ENCODE measurements at places on chromosomes 4 and X.

GRCh38 chr4:137890812-137891211 lies 351.3 kb downstream of the SLC7A11 start:
- no peak for DNase-seq

DNA sequence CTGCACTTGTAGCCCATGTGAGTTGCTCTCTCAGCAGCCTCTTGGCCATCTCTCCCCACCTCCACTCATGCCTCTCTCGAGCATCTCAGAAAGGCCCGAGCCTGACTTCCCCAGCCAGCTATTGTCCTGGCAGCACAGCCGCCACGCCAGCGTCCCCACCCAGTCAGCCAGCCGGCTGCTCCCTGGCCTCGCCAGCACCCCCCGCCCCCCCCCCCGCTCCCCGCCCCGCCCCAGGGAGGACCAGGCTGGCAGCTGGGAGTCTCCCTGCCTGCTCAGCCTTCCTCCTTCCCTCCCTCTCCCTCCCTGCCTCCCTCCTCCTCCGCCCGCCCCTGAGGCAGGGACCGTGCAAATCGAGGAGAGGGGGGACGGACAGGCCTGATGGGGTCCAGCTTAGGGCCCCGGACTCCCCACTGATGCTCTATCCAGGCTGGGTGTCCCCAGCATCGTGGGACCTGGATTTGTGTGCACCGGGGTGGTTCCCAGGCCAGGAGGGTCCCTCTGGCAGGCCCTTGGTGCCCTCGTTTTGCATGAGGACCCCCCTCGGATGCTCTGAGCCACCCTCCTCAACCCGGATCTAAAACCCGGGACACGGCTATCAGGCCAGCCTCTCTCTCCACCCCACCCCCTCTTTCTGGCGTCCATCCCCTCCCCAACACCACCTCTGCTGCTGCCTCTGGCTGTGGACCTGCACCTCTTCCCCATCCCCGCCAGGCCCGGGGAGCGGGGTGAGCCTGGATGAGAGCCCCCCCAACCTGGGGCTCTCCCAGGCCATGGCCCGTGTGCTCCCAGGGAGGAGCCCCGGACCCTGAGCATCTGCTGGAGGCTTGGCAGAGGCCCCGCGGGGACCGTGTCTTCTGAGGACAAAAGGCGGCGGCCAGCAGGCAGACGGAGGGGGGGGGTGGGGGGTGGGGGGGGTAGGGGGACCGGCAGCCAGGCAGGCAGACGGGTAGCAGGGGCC lies at the start of gene GPR173:
GPR173 (plus strand) TSS at position 621 of the 958 bp plus-strand sequence. CDS start 27,833 bp downstream, outside the sequence.
- no peak for DNase-seq

DNA sequence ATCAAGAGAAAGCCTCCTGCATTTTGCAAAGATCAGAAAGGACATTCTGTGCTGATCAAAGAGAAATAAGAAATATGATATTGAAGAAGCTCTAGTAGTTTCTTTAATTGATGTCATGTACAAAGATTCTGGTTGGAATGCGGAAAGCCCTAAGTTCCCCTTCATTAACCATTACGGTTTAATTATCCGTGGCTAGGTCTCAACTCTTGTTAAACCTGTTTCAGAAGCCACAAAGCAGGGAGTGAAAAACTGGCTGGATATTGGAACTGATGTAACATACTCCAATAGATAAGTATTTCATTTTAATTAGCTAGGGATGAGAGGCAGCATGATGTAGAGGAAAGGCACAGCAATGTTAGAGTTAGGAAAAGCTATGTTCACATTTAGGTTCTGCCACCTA lies 55.7 kb downstream of the SPANXN3 start:
- DNase-seq: no peak

DNA sequence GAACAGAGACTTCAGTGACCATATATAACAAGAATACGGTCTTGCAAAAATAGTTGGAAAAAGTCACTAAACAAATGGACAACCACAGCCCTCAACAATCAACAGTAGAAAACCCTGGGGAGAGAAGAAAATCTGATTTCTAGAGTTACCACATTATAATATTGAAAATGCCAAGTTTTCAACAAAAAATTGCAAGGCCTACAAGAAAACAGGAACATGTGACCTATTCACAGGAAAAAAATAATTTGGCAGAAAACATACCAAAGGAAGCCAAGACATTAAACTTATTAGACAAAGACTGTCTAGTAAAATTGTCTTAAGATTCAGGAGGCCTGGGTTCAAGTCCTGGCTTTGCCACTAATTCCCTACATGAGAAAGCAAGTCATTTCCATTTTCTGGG lies 64.7 kb downstream of the ARHGEF9 start:
- DNase-seq: no peak

DNA sequence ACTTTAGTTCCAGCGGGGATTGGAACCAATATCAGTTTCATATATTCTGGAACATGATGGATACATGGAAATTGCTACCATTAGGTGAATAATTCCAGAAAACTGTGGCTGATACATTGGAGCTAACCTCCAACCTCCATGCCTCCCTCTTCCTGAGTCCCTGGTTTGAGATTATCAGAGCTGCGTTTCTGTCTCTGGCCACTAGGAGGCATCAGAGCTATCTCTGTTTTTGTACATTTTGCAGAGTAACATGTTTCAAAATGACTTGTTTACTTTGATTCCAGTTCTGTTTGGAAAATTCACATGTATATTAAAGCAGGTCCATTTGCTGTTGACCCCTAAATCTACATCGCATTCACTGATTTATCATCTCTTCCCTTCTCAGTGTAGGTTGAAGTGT lies 2.4 kb upstream of the RAB40AL start:
- DNase-seq: peak; percentile 7

DNA sequence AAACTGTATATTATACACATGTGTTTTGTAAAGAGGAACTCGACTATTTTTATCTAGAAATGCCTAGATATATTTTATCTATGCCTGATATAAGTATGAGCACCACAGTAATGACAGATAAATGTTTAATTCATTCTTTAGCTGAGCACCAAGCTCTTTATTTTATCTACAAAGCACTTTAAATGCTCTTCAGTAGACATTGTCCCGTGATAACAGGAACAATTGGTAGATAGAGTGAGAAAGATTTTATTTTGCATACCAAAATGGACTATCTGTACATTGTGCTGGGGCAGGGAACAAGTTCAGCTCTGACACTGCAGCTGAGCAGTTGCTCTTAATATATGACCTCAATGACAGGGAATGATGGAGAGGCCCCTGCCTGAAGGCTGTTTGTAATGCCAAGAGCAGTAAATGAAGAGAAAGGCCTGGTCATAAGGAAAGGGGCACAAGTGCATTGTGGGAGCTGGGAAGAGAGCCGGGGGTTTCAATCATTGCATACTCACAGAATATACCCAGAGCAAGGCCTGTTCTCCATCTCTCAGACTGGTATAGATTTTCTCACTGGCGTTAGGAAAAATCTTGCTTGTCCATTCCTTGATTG lies 57.3 kb downstream of the SEPTIN11 start:
- no peak for DNase-seq

DNA sequence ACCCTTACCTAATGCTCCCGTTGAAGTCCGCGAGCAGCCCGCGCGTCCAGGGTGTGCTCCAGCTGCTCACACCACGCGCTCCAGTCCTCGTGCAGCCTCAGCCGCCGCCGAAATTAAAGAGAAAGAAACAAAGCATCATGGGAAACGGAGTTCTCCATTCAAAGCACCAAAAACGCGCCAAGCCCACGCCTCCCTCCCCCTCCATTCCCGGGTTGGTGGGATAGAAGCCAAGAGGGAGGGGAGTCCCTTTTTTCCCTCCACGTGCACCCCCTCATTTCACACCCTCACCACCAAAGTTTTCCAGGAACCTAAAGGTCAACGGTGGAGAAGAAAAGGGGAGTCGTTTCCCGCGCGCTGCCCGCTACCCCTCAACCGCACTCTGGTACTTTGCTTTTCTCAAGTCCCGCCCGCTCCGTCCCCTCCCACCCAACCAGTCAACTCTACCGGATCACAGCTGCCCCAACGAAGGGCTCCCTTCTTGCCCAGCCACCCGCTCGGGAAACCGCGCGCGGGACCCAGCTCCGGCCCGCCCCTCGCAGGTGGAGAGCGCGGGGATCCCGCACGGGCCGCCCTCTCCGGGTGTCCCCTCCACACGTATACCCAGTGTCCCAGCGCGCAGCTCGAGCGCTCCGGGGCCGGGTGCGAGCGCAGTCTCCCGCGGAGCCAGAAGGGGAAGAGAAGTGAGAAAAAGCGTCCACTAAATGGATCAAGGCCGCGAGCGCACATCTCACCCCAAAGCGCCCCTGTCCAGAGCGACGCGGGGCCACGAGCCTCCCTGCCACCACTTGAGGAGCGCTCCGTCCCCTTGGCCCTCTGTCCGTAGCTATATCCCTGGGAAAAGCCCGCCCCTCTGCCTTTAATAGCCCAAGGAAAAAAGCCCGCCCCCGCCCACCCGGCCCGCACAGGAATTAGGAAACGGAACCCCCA lies 65.1 kb upstream of the CCDC160 start:
- DNase-seq: no peak

DNA sequence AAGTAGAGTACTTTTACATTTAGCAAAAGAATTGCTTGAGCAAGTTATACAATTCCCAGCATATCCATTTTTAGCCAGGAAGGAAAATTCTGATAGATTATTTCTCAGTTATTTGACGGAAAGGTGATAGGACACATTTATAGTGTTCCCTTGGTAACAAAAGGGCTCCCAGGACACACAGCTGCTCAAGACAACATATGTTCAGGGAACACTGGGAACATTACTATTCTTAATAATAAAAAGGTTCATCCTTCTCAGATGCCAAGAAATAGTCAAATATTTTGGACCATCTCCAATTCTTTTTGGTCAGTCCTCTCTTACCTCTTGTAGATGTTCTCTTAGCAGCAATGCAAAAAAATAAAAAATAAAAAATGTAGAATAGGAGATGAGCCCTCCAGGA lies 66.8 kb upstream of the SMAD1 start:
- no peak for DNase-seq

DNA sequence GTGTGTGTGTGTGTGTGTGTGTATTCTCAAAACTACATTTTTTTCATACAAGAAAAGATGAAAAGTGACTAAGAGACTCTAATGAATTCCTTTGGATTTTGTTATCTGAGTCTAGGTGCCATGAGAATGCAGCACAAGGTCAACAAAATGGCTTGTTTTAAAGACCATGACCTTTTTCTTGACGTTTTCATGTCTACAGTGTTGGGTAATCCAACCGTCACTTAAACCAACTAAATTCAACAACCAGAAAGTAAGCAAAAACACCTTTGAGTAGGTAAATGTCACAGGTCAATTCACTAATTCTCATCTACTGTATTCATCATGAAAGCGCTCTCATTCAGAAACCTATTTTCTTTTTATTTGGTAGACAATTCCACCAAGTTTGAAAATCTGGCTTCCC lies 3.1 kb downstream of the SMARCA1 start:
- DNase-seq: no peak

GRCh38 chrX:39998636-39999406 lies 98.9 kb downstream of the BCOR start:
- peak; percentile 30 for DNase-seq

DNA sequence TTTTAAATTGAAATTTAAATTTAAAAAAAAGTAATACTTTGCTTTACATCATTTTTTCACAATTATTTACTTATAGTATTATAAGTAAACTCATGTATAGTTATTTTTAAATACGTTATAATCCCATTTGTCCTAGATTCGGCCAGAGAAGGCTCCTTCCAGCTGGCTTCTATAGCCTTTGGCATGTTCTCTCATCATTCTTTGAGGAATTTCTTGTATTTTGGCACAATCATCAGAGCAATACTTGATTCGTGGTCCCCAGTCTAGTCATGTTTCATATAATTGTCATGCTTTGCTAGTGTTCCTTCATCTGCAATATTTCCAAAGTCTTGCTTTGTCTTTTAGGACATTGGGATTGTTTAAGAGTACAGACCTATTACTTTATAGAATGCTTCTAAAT lies 1037.9 kb upstream of the AGA start:
- DNase-seq: no peak

GRCh38 chr4:3075652-3075981 lies 1.1 kb downstream of the HTT start:
- DNase-seq: no peak
